ENCODE measurements at places on chromosomes 3 and 15. TPM values are rescaled to one million over a fixed set of nuclear protein-coding genes. Genes with fewer than 3 reads are reported as not detected.
A peak's percentile ranks its signal among the peaks of the same experiment; 100 is the strongest.

DNA sequence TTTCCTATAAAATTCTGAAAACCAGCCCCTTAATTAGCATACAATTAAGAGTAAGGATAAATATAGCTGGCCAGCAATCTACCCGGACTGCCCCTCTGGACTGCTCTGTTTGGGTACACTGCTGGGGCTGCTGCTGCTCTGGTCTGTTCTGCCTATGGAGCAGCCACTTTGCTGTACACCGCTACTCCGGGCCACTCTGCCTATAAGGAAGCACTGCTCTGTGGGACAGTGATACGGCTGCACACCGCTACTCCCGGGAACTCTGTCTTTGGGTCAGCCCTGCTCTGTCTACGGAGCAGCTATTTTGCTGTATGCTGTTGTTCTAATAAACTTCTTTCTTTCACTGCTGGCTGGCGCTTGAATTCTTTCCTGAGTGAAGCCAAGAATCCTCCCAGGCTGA is 316.5 kb upstream of the PLSCR5 start:
- DNase-seq: no peak

GRCh38 chr15:51844747-51845426 is 15.4 kb downstream of the TMOD3 start:
- peak; percentile 55 for DNase-seq

DNA sequence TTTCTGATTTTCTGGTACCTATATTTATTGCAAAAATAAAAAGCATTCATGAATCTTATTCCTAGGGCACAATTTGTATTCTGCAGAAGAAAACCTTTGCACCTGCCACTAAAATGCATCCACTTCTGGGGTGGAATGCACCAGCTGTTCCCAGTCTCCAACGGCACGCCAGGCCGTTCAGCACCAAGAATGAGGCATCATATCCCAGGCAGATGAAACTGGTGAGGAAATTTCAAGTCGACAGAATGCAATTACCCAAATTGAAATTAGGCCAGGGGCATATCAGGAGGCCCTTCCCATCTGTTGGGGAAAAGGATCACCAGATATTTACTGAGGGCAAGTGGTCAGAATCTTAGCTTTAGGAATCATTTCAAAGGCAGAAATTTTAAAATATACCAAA is 13.6 kb upstream of the RBMS3 start:
- DNase-seq: no peak

RARRES1 gene
- total RNA-seq: not detected

DNA sequence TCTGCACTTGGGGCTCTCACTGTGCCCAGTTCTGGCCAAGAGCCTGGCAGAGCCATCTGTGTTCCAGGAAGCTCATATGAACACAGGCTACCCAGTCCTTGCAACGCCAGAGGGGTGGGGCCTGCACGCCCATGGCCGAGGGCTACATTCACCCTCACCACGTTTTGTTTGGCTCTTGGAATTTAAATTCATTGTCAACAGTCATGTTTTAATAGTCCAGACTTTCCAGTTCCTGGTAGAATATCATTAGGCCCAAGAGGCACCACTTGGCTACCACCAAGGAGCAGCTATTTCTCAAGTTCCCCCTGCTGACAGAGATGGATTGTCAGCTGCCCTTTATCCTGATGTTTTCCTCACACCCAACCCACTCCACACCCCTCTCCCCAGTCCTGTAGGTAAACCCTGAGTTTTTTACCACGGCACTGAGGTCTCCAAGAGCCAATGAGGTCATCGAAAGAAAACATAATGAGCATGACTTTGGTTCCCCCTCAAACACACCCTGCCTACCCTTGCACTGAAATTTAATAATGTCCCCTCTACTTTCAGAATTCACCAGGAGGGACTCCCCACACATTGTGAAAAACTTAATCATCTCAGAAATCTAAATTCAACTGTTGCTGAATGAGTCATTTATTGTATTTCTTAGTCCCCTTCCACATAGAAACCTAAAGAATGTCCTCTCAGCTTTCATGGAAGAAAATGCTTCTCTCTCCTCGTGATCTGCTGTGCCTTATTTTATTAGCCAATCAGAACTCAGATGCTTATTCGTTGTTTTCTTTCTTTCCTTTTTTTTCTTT is 125.1 kb downstream of the SHQ1 start:
- DNase-seq: peak; percentile 92

- peak; percentile 93 for DNase-seq
These were observed 159.0 kb upstream of the IL12A start for GRCh38 chr3:159829539-159830227.

GREM1 gene
- 1.6 TPM for total RNA-seq

- no peak for DNase-seq
These were observed 7.4 kb downstream of the MESD start for GRCh38 chr15:80982205-80982604.

DNA sequence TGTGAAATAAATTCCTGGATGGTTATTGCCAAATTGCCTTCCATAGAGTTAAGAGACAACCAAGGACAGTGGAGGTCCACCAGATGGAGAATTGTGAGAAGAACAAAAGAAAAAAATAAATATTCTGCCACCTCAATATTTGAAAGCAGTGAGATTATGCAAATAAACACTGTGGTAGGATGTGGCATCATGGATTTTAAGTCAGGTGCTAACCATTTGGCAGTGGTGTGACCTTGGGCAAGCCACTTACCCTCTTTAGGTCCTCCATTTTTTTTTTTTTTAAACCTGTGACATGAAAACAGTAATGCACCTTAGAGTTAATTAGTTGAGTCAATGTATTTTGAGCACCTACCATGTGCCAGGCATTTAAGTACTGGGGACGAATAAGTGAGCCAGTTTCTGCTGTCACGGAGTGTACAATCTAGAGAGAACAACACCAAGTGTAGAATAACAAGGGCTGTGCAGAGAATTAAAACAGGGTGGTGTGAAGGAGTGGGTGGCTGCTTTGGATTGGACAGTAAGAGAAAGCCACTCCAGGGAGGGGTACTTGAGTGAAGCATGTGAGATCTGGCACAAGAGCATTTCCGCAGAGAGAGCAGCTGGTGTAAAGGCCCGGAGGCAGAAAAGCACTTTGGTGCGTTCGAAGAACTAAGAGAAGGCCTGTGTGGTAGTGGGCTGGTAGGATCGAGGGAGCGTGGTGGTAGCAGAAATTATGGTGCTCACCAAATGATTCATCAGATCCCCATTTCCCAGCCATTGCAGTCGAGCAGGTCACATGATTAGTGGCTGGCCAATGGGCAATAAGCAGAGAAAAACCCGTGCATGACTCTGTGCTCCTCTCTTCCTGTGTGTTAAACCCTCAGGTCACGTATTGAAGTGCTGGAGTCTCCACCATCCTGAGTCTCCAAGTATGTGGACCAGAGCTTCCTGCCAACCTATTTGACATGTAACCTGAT is 39.2 kb downstream of the CCK start:
- DNase-seq: no peak

- DNase-seq: no peak
These were observed 135.5 kb downstream of the CNTN6 start for GRCh38 chr3:1228289-1228688.

MED12L gene
- 0.55 TPM for total RNA-seq

GRCh38 chr3:14918356-14918860 is 29.0 kb upstream of the NR2C2 start:
- no peak for DNase-seq

DNA sequence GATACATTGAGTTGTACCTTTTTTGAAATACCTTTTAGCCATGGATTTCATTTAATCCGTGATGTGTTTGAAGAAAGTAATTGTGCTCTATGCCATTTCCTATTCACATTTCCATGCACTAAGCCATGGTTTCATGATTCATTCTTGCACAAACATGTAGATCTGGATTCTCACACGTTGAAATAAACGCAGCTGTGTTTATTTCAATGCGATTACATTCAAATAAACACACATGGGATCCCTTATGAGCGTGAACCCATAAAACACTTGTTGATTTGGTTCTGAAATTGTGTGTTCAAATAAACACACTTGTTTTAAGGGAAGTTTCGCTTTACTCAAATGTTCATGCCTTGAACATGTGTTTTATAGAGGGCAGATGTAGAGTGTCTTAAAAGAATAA is 39.2 kb downstream of the BBX start:
- DNase-seq: no peak

DNA sequence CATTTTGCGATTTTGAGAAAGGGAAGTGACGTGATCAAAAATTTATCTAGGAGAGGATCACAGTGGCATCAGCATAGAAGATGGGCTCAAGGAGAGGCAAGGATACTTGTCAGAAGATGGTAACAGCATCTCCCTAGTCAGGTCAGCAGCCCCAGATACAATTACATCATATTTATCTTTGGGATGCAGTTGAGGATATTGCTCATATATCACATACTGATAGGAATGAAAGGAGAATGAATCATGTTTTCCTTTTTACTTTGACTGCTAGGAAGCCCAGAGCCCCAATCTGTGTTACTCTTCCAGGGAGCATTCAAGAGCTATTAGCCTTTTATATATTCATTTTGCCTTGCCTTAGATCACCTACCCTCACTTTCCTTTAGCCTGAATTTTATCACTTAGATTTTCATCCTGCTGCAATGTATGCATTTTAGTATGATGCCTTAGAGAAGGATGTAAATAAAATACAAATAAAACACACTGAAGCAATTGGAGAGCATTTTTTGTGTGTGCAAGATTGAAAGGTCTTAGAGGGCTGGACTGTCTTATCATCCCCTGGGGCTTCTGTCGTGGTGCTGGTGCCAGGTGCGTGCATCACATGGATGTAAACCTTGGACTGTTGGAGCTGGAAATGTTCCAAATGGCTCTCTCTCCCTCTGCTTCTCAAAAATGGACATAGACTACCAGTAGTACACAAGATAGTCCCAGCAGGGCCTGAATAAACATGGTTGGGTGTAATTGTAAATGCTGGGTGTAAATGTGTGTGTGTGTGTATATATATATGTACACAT is 40.3 kb downstream of the CORO2B start:
- peak; percentile 17 for DNase-seq

- DNase-seq: no peak
These were observed 157.5 kb downstream of the PDZRN3 start for GRCh38 chr3:73467211-73467610.

- no peak for DNase-seq
These were observed 421.6 kb upstream of the CBLB start for GRCh38 chr3:106290304-106290997.

GRCh38 chr15:62828364-62828763 is 214.2 kb upstream of the TPM1 start:
- DNase-seq: no peak

DNA sequence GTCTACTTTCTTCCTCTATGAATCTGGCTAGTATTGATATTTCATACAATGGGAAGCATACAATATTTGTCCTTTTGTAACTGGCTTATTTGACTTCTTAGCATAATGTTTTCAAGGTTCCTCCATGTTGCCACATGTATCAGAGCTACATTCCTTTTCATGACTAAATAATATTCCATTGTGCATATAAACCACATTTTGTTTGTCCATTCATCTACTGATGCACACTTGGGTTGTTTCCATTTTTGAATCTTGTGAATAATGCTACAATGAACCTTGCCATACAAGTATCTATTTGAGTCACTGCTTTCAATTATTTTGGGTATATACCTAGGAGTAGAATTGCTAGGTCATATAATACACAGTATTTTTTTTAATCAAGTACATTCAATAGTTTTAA is 38.0 kb downstream of the OSBPL10 start:
- DNase-seq: no peak

DNA sequence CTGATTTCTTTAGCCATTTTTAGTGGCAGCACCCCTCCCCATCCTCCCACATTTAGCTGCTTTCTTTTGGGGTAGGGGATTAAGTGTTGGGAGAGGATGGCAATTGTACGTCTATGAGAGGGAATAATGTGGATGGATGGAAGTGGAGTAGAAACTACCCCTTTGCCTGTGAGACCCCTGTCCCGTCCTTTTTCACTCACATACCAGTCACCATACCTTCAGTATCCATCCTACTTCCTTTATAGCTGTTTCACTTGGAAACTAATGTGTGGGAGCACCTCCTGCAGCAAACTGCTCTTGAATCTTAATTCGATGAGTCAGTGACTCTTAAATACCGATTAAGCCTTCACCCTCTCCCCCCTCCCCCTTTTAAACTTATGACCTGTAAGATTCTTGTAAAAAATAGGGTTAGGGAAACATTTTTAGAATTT is 730 bp downstream of the SPRED1 start:
- peak; percentile 82 for DNase-seq

TPRG1 gene
- 1.2 TPM for total RNA-seq

GRCh38 chr3:62356356-62356755 is 17.0 kb downstream of the FEZF2 start:
- no peak for DNase-seq

DNA sequence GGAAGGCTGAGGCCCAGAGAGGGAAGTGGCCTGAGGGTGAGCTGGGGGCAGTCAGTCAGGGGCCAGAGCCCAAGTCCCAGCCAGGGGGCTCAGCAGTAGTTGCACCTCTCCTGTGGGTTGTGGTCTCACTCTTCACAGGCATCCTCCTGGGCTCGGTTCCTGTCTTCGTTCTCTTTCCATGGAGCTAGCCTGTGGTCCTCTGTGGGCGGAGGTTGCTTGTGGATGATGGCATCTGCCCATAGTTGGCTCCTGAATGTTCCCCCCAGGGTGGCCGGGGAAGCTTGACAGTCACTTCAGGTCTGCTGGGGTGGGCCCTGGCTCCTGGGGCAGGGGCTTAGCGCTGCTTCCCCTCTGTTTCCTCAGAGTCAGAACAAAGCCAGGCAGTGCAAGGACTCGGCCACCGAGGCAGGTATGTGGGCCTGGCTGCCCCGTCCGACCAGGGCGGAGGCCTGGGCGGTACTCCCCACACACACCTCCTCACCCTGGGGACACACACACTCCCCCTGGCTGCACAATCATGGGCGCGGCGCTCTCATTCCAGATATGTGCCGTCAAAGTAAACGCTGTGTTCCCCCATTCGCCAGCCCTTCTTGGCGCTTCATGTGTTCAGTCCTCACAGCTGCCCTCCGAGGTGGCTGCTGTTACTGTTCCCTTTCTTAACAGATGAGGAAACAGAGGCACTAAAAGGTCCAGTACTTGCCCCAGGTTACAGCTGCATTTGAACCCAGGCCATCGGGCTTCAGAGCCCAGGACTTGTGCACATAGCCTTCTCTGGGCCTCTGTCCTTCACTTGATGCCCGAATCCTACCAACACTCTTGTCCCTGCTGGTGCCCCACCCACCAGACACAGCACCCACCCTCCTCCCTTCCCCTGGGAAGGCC is 34.5 kb downstream of the PSTPIP1 start:
- no peak for DNase-seq

DNA sequence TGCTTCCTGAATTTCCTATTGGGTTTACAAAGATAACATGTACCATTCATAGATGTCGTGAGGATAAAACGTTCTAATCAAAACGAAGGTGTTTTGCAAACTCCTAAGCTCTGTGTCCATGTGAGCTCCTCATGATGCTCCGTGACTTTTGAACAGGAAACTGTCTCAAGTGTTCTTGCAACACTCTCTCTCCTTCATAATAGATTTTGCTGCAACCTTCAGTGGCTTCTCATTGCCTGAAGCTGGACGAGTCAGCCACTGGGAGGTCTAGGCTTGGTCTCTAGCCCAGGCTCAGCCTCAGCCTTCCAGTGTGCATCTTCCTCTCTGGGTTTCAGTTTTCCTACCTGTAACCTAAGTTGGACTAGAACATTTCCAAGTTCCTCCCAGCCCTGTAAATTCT is 18.7 kb upstream of the BCL2A1 start:
- DNase-seq: no peak

INSYN1 gene
- not detected for total RNA-seq

GRCh38 chr3:142613491-142613890 is 17.3 kb downstream of the PLS1 start:
- DNase-seq: peak; percentile 64
